Fibroblast of skin of abdomen (primary cell): ENCODE measurements at places on chromosomes 4 and X.

DNA sequence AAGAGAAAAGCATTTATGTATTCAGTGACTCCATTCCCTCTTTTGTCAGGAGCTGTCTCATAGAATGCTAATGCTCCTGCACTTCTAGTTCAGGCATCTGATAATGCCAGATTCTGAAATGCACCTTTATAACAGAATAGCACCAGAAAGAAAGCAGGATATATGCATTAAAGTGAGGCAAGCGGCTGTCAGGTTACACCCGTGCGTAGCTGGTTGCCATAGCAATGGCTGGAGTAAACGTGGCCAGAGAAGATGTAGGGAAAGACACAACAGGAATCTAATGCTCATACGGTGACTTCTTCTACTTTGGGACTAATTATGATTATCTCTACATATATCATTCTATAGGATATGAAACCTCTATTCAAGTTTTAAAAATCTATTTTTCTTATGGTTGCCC lies 5.9 kb downstream of the EMCN start:
- DNase-seq = no peak

- peak; percentile 2 for DNase-seq
Observed at GRCh38 chr4:22720091-22720490, 27.4 kb downstream of the GBA3 start.

DNA sequence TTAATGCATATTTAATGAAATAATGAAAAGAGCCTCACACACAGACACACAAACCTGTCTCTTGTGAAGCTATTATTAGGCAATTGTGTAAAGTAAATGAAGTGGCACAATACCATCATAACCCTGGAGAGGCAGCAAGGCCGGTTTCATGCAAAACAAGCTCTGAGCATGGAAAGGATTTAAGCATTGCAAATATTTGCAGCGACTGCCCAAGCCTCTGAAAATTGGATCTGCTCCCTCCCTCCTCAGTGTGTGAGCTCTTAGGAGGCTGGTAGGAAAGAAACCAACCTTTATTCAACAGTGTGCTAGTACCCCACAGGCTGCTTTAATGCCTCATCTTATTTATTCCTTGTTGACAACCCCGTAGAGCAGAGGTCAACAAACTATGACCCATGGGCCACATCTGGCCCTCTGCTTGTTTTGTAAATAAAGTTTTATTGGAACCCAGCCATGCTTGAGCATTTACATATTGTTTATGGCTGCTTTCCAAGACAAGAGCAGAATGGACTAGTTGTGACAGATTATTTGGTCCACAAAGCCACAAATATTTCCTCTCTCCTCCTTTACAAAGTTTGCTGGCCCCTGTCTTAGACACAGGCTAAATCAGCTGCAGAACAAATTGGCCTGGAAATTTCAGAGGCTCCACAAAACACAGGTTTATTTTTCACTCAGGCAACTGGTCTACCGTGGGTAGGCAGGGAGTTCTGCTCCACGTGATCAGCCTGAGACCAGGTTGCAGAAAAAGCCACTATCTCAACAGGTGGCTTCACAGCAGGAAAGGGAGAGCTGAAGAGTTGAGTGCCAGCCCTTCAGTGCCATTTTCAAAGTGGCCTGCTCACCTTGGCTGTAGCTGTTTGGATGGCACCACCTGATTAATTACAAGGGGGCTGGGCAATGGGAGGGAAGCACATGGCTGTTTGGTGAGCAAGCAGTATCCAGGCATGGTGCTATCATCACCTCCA lies 16.8 kb downstream of the RS1 start:
- no peak for DNase-seq

DNA sequence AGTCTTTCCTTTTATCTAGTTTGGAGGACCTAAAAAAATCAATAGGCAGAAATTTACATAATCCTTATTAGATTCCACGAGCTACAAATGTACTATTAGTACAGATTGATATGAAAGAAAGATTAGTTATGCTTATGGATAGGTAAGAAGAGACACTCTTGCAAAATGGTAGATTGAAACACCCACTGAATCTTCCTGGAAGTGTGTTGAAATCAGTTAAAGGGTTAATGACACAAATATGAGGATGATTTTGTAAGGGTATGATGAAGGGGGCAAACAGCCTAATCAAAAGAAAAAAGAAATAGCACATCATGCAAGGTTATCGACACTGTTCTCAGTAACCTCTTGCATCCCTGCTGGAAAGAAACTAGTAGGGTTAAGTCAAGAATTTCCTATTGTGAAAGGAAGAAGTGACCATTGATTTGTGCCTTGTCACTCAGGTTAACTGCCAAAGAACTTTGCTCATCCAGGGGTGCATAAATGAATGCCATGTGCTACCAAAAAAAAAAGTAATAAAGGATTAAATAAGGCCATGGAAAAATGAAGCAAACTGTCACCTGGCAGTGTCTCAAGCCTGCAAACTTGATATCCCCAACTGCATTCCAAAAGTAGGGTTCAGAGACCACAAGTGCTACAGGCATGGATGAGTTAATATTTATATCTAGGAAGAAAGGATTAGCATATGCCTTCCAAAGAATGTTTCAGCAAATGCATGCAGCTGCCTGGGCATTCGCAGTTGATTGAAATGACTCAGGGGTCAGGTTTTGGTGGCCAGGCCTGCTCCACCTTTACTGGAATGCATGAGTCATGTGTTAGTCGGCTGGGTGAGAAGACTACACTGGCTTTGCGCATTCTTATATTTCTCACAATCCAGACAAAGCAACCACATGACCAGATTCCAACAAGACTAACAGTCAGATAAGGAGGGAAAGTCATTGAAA lies 78.3 kb upstream of the ATXN3L start:
- DNase-seq = peak; percentile 99

DNA sequence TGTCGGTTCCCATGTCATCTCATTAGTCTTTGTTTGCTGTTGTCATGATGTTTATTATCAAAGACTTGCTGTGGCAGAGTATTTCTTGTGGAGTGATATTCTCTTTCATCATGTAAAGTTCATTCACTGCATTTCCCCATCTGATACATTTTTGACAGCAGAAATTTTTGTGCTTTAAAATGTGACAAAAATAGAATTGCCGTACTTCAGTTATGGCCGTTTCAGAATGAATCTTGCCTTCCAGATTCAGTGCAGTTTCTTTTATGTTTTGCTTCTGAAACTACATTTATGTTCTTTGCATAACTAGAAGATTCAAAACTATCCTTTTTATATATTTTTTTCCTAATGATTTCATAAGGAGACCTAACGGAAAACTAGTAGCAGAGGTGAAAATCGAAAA lies 10.0 kb downstream of the CSTF2 start:
- DNase-seq = no peak

DNA sequence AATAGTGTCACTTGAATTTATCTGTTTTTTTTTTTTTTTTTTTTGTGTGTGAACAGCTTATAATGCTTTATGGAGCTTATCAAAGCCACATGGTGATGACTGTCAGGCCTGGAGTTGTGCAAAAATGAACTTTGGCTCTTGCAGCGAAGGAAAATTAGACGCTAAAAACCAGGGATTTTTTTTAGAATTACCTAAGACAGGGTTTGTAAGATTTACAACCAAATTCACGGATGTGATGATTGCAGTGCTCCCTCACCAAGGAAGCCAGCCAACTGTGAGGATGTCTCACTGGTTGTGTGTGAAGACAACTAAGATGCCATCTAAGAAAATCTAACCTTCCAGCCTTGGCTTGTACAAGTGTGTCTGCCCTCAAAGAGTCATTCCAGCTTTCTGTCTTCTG lies 127.1 kb upstream of the SLC4A4 start:
- peak; percentile 78 for DNase-seq

DNA sequence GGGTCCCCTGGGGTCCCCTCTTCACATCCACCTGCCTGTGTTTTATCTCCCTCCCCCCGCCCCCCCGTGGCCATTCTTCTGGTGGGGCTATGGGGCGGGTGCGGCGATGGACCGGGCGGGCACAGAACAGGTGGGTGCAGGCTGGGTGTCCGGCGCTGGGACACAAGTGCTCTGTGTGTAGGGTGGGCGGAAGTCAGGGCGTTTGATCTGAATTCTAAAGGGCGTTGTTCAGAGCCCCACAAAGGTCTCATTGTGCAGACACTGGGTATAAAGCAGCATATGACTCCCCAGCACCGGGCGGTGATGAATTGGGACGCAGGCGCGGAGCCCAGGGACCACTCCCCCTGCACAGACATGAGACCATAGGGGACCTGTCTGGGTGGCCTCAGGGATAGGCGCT lies at the start of gene GJB1:
TSS of gene GJB1 (plus strand) at position 296 of the 400 bp plus-strand sequence. CDS start 484 bp downstream, outside the sequence.
- DNase-seq = no peak

- peak; percentile 13 for DNase-seq
Observed at GRCh38 chr4:10959586-10959985, 275.0 kb upstream of the CLNK start.

- peak; percentile 98 for DNase-seq
Observed at GRCh38 chr4:181952478-181952877, 290.7 kb upstream of the TENM3 start.

DNA sequence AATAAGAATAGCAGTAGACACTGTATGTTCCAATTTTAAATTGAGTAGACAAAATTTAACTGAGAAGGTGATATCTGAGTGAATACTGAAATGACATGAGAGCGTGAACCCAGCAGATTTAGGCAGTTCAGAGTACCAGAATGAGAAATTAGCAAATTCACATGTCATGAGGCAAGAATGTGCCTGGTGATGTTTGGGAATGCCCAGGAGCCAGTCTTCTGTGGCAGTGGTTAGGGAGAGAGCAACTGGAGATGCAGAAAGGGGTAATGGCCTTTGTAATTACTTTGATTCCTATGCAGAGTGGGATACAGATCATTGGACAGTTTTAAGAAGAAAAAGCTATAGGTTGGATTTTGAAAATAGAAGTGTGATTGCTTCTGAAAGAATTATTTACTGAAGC lies 621.9 kb downstream of the TECRL start:
- no peak for DNase-seq

DNA sequence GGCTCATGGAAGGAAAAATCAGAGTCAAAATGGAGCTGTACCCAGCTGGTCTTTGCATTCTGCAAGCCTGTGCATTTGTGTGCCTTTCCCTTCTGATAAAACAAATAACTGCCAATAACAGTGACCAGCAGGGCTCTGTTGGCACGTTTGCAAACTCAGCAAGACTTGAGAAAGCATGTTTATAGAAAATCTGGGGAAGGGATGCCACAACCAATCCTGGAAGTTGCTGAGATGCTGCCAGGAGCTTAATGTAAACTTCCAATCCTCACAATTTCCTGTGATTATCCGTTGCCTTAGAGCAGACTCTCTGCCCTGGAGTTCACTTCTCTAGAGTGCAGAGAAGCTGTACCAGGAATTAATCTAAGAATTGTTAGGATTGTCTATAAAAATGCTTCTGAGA lies 6.9 kb upstream of the ANXA3 start:
- no peak for DNase-seq

DNA sequence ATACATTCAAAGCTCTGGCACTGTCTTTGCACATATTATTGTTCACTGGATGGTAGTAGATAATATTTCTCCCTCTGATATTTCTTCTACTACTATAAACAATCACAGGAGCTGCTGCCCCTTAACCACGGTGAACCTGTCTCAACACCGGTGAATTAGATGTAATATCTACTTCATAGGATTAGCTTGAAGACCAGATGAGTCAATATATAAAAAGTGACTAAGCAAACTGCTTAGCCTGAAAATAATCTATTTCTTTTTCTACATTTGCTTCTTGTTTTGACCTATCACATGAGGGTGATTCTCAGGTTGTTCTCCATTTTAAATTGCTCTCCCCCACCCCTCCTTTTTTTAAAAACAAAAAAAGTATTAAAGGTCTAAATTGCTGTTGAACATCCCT lies 645.5 kb downstream of the ANKRD50 start:
- DNase-seq = no peak

DNA sequence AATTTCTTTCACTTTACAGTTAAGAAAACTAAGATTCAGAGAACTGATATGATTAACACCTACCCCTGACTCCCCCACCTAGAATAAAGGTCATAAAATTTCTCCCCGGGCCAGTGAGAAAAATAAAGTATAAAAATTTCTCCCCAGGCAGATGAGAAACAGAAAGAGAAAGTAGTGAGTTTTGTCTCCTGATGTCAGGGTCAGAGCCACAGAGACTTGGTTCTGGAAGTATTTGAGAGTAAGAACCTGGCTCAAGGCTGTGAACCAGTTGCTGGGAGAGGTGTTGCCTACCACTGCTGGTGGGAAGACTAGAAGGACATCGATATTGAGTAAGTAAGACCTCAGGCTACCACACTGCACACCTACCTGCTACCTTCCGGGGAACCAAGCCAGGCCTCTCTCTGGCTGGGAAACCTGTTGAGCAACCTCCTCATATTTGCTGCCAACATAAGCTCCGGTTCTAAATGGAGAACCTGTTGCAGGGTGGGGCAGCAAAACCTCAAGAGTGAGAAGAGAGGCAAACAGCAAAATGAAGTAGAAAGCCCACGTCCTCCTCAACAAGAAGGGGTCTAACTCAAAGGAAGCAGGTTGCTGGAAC lies 104.2 kb upstream of the PUDP start:
- DNase-seq = no peak

DNA sequence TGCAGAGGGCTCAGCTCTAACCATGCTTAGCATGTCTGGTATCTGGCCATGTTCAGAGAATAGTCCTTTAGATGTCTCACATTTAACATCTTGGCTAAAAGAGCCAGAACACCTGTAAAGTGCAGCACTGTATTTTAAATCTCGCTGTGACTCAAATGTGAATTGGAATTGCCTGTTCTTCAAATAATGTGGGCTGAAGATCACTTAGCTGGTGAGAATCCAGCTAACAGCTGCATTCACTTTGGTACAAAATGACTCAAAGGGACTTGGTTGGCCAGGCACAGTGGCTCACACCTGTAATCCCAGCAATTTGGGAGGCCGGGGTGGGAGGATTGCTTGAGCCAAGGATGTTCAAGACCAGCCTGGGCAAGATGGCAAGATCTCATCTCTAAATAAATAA lies 63.5 kb upstream of the PLAC8 start:
- DNase-seq = no peak

- DNase-seq = no peak
Observed at GRCh38 chr4:62948108-62948507, 1461.1 kb downstream of the TECRL start.

DNA sequence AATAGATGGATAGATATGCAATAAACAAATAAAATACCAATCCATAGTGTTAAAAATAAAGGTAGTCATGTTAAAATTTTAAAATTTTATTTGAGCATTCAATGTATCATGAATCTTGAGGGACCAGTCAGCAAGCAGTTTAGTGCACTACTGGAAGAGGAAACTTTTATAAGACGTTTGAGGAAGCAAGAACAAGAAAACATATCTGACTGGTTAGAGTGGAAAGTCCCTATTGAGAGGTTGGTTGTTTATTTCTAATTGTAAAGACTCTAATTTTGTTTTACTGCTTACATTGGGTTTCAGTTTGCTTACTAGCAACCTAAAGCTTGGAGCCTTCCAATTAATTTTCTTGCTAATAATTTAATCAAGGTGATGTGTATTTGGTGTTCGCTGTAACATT lies 786.2 kb downstream of the RAB28 start:
- DNase-seq = no peak

DNA sequence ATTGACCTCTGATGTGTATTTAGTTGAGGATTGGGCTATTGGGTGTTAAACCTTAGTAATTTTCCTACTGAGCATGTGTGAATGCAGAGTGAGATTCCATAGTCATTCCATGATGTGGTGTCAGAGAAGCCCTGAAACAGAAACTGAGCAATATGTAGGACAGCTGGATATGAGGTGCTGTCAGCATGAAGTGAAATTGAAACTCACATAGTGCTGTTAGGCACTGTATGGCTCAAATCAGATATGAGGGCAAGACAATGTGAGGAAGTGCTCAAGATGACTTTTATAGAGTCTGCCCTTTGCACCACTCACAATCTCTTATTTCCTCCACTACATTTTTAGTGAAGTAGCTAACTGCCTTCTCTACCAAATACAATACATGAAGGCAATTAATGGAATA lies 188.3 kb downstream of the SH3BGRL start:
- no peak for DNase-seq

- DNase-seq = peak; percentile 32
Observed at GRCh38 chr4:137610960-137611359, 78.7 kb upstream of the PCDH18 start.
